ENCODE measurements at places on chromosomes 11 and 22.

GRCh38 chr22:19106886-19107729 is 15.1 kb downstream of the DGCR2 start:
- peak; percentile 31 for DNase-seq

DNA sequence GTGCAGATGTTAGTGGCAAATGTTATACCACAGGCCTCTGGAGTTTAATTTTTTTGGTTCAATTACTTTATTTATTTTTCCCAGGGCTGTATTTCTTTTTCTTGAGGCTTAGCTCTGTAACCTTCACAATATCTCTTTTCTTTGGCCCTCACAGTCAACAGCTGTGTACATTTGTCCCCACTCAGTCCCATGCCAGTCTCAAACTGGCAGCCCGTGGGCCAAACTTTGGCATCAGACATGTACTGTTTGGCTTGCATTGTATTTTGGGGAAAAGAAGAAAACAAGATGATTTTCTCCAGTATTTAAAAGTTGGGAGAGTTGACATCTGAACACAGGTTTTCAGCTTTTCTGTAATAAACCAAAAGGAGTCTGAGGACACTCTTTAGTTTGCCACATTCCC is 87.1 kb downstream of the PRR5L start:
- no peak for DNase-seq

DNA sequence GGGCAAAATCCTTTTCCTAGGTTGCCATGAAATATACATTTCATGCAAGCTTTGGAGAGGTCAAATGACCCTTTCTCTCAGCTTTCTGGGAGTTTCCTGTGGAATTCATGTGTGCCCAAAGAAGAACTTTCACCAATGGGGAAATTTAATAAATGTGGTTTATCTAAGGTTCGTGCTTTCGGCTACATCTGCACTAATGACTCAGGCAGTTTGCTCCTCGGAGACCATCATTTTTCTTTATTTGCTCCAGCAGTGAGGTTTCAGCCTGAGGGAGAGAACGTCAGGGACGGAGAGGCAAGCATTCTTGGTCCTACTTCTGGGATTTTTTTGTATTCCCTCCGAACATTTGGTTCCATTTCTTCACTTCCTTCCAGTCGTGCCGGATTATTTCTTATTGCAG is 85.2 kb downstream of the FLI1 start:
- DNase-seq, result no peak

GRCh38 chr11:125431481-125431880 is 64.6 kb downstream of the FEZ1 start:
- DNase-seq, result no peak

DNA sequence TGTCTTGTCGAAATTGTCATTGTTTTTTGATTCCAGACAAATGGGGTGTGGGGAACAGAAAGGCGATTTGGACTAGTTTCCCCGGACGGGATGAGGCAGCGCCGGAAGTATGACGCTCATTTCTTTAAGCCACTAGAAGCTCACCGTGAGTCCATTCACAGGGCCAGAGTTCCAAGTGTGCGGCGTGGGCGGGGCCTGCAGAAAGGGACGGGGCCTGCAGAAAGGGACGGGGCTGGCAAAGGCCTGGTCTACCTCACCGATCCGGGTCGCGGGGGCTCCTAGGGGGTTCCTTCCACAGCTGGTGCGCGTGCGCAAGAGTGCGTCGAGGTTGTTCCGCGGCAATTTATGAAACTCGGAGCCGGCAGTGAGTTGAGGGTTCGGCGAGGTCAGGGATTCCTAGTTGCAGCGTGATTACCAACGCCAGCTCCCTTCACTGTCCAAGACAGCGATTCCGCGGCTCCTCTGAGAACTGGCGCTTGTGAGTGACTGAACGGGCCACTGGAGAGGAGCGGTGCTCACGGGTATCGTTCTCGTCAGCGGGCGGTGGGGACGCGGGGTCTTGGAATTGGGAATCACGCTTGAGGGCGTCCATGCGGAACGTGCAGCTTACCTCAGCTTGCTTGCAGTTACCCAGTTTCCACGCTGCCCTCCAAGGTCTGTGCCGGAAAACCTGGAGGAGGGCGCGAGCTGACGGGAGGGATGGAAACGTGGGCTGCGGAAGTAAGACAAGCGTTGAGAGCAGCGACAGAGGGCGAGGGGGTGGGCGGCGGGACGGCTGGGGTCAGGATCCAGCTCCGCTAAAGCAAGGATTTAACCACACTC is at the start of gene ZNF215:
Gene ZNF215 (plus strand): TSS at position 219 of the 822 bp plus-strand sequence. CDS start 5,847 bp downstream, outside the sequence.
- peak; percentile 85 for DNase-seq

DNA sequence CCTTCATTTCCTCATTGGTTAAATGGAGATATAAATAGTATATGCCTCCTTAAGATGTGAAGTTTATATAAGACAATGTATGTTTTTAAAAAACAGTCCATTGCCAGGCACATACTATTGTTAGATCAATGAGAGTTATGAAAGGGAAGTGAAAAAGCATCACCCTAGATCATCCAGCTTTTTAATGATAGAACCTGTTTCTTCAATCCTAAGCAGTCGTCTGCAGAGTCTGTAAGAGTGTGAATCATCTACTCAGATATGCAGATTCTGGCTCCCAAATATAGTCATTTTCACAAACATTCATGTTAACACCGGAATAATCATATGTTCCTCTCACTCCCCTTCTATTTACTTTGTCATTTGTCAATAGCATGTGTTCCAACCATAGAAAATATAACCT is 65.3 kb upstream of the SLN start:
- DNase-seq, result no peak

GRCh38 chr11:3826721-3827120 is 14.0 kb downstream of the RHOG start:
- DNase-seq, result no peak

DNA sequence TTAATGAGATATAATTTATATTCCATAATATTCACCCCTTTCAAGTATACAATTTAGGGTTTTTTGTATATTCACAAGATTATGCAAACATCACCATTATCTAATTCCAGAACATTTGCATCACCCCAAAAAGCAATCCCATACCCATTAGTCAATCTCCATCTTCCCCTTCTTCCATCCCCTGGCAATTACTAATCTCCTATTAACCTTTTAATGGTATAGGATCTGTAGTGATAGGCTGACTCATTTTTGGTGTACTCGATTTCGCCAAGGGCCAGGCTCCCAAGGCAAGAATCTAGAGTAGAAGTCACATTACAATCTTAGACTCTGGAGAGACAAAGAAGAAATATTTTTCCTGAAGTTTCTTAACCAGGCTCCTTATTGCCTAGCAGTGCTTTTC is 113.4 kb downstream of the GAB2 start:
- DNase-seq, result no peak

- DNase-seq, result no peak
Measured at GRCh38 chr11:124297921-124298320, 15.8 kb downstream of the OR8D1 start.

GRCh38 chr22:45502215-45503049 is at the start of gene FBLN1:
FBLN1 (plus strand) TSS chr22:45502883; CDS start chr22:45502986, 103 bp downstream.
- DNase-seq, result peak; percentile 79

- DNase-seq, result no peak
Measured at GRCh38 chr11:31412946-31413345, 43.3 kb downstream of the DNAJC24 start.

DNA sequence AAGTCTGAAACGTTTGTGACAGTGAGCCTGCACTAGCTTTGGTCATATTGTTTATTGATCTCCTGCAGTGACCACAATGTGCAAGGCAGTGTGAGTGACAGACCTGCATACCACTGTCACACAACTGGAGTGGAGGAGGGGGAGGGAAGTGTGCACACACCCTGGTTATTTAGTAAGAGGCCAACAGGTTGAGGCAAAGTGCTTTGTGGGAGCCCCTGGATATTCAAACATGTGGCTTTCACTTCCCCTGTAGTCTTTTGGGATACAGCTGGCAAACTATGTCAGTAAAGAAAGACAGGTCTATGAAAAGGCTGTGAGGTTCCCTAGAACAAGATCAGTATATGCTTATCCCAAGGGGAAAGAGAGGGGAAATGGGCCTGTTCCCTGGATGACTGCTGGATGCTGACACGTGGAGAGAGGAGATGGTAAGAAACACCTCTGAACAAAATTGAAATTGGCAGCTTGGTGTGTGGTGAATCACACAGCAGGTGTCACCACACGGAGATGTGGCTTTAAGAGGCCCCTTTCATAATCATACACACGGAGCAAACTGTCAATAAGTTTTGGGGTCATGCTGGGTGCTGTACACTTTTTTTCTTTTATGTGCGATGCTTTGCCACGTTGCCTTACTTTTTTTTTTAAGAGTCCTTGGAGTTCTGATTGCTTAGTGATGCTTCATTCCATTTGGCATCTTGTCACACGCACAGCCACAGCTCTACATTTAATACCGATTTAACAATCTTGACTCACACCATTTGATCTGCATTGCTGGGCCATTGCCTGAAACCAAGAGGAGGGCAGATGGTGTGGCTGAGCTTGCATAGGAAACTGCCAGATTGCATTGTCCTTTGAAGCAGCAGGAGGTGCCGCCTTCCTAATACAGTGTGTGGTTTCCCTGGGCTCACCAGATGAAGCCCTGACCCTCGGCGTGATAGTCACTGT is 11.3 kb downstream of the OSBP2 start:
- no peak for DNase-seq

GRCh38 chr11:1482581-1483444 is 3.8 kb downstream of the MOB2 start:
- no peak for DNase-seq

GRCh38 chr11:62804310-62805075 is 747 bp downstream of the NXF1 start:
- DNase-seq, result no peak

DNA sequence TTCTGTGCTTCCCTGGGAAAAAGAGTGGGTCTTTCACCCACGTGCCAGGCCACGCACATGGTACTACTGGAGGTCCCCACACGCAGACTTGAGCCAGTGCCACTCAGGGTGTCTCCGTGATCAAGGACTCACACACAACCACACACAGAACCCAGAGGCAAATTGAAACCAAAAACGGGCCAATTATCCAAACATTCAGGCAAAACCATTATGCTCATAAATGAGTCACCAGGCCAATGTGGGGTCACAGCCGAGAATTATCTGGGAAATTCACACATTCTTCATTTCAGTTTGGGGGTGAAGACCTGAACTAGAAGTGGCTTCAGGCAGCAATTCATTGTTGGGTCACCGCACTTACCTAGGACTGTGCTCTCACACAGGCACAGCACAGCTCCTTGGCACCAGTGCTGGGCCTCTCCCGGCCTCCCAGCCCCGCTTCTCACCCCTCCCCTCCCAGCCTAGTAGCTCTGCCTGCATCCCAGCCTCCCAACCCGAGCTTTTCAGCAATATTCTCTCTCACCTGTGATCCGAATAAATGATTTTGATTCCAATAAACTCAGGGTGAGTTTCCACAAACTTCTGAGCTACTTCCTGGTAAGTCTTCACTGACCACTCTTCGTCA is 28.0 kb downstream of the ADA2 start:
- no peak for DNase-seq

GRCh38 chr11:114228435-114229411 is 67.5 kb upstream of the NNMT start:
- DNase-seq, result no peak

- no peak for DNase-seq
Measured at GRCh38 chr22:36860821-36861659, at the start of gene NCF4. NCF4 (plus strand) TSS chr22:36861006; CDS start chr22:36861172, 166 bp downstream.

DNA sequence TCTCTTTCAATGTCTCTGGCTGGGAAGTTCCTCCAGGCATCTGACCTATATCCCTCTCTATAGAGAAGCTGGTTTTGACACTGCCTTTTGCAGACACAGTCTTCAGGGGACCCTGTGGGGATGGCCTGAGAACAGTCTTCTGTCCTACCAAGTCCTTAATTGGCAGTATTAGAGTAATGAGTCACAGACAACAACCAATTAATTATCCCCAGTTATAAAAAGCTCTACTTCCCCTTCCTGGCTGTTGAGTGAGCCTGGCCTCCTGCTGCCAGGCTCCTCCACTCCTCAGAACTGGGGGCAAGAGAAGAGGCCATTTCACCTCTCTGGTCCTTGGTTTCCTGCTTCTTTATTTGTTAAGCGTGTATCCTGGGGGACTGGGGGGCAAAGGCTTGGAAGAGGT is 41.2 kb upstream of the KLHL35 start:
- DNase-seq, result no peak

- DNase-seq, result no peak
Measured at GRCh38 chr11:114154271-114155047, 94.9 kb downstream of the ZBTB16 start.

- no peak for DNase-seq
Measured at GRCh38 chr11:69133251-69133650, 22.5 kb upstream of the SMIM38 start.

DNA sequence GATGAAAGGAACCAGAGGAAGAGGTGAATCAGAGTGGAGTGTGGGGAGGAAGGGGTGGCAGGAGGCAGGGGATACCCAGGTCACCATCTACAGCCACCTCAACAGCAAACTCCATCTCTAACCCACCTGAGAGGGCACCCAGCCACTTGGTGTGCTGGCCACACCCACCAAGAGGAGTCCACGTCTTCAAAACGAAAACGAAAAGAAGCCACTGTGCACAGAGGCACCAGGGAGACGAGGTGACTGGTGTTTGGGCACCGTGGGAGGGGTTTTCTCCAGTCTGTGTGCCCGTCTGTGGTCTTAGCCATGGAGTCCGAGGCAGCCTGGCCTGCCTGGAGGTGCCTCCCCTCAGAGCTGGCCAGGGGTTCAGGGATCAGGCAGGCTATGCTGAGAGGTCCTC is 20.2 kb downstream of the PDGFB start:
- no peak for DNase-seq

DNA sequence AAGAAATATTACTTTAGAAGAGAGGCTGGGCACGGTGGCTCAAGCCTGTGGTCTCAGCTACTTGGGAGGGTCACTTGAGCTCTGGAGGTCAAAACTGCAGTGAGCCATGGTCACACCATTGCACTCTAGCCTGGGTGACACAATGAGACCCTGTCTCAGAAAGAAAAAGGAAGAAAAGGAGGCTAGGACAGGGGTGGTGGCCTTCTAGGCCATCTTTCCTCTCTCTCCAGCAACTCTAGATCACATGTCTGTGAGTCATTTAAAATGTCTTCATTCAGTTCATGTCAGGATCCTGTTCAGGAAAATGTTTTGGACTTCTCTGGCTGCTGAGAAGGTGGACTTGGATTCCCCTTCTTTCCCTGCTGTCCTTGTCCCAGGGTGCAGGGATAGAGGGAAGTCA is 53.3 kb downstream of the PPFIA1 start:
- peak; percentile 37 for DNase-seq
